ENCODE measurements at places on chromosomes 7 and 10. TPM values are rescaled to one million over a fixed set of nuclear protein-coding genes. Genes with fewer than 3 reads are reported as not detected.

DNA sequence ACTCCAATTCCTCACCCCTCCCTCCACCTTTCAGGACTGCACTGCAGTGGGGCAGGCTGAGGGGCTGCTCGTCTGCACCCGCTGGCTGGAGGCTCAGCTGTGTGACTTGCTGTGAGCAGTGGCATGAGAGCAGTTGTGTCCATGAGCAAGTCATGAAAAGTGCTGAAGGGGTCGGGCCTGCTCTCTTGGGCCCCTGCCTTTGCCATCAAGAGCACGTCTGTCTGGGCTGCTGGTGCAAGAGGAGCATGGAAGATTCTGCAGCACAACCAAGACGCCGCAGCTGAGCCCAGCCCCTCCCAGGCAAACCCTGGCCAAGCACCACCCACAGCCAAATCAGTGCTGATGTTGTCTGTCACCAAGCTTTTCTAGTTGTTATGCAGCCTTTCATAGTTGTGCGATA lies 284.3 kb downstream of the TCERG1L start:
- DNase-seq, result no peak
- H3K4me1 ChIP-seq, result no peaks in the 10 kb centered on the region

DEPP1 gene
- 266 TPM for total RNA-seq

DNA sequence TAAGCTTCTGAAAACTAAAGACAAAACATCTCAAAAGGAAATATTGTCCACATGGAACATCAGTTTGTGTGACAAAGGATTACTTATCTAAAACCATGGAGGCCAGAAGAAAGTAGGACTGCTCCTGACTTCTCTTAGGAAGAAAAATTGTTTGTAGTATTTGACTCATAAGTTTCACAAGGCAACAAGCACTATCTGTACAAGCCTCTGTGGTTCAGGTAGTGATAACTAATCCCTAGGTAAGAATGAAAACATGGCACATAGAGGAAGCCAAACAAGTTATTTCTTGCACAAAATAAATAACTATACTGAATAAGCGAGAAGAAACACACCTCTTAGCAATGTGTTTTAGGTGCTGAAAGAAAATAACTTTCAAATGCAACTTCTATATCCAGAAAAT lies 30.3 kb downstream of the TFPI2 start:
- no peaks in the 10 kb centered on the region for H3K4me1 ChIP-seq
- H3K36me3 ChIP-seq, result no peaks in the 10 kb centered on the region
- DNase-seq, result no peak
- no peaks in the 10 kb centered on the region for H3K27me3 ChIP-seq
- no peak overlapping the region for H3K4me3 ChIP-seq

CPXM2 gene
- total RNA-seq, result 2.1 TPM

- no peak for DNase-seq
- no peaks in the 10 kb centered on the region for H3K27me3 ChIP-seq
- H3K4me1 ChIP-seq, result no peaks in the 10 kb centered on the region
- H3K4me3 ChIP-seq, result no peak overlapping the region
Observed at GRCh38 chr7:101705331-101705730, 76.2 kb upstream of the MYL10 start.

GRCh38 chr7:99195867-99196266 lies 12.0 kb downstream of the KPNA7 start:
- H3K27me3 ChIP-seq, result no peaks in the 10 kb centered on the region
- no peak overlapping the region for H3K4me3 ChIP-seq
- DNase-seq, result no peak
- H3K36me3 ChIP-seq, result no peaks in the 10 kb centered on the region
- H3K4me1 ChIP-seq, result no peaks in the 10 kb centered on the region

GRCh38 chr10:25666276-25666675 lies 267.8 kb upstream of the MYO3A start:
- H3K27me3 ChIP-seq, result no peaks in the 10 kb centered on the region
- no peak overlapping the region for H3K4me3 ChIP-seq
- no peak overlapping the region for H3K27ac ChIP-seq

POLR2J2 gene
- total RNA-seq, result 1.0 TPM

DNA sequence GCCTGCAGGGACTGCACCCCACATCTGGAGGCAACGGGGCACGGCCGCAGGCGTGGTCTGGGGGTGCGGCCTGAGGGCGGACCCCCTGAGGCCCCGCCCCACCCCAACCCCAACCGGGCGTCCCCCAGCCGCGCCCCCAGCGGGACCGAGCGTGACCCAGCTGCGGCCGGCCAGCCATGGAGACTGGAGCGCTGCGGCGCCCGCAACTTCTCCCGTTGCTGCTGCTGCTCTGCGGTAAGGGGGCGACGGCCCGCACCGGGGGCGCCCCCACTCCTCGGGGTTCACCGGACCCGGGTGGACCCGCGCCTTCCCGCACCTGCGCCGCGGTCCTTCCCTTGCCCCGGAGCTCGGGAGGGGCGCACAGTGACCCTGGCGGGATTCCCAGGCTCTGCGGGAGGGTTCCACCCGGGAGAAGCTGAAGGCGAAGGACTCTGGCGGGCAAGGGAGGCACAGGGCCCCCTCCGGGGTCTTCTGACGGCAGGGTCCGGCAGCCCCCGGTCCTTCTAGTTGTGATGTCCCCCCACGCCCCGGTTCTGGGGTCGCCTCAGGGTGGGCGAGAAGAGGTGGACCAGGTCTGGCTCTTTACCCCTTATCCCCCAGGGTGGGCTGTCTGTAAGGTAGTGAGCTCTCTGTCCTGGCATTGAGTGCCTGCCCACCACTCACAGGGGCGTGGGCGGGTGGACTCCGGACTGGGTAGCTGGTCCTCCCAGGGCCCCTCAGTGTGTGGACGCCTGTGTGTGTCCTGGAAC lies at the start of gene RAMP3:
Gene RAMP3 (plus strand): TSS at position 139 of the 749 bp plus-strand sequence. CDS start 38 bp downstream, at position 177.
- no peaks in the 10 kb centered on the region for H3K36me3 ChIP-seq
- DNase-seq, result no peak
- H3K27ac ChIP-seq, result peak within 1 kb of the TSS; percentile 42
- H3K27me3 ChIP-seq, result peaks cover 3% of the 10 kb centered on the region
- H3K4me1 ChIP-seq, result no peaks in the 10 kb centered on the region

GRCh38 chr7:40221836-40222235 lies 87.0 kb downstream of the SUGCT start:
- no peaks in the 10 kb centered on the region for H3K4me1 ChIP-seq
- no peaks in the 10 kb centered on the region for H3K36me3 ChIP-seq
- no peaks in the 10 kb centered on the region for H3K27me3 ChIP-seq
- H3K4me3 ChIP-seq, result no peak overlapping the region
- H3K27ac ChIP-seq, result no peak overlapping the region

All from uterus (tissue), 4 donors.